ENCODE measurements at places on chromosomes 6 and 20. TPM values are rescaled to one million over a fixed set of nuclear protein-coding genes. Genes with fewer than 3 reads are reported as not detected.

DNA sequence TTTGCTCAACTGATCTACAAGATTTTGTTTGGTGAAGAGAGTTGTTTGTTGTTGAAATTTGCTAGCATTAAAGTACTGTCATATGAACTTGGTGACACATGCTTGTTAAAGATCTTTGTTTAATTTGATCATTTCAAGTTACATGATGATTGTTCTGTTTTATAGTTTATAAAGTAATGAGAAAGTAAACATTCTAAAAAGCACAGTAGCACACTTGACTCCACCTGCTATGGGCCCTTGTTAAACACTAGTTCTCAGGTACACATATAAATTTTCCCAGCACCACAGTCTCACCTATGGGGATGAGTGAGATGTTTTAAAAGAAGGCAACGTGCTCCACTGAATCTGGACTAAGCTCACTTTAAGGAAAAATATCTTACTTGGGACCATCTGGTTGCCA lies 14.1 kb downstream of the MCHR2 start:
- no peak for DNase-seq

- DNase-seq, result no peak
Measured at GRCh38 chr6:37225350-37226169, 32.0 kb upstream of the TBC1D22B start.

DNA sequence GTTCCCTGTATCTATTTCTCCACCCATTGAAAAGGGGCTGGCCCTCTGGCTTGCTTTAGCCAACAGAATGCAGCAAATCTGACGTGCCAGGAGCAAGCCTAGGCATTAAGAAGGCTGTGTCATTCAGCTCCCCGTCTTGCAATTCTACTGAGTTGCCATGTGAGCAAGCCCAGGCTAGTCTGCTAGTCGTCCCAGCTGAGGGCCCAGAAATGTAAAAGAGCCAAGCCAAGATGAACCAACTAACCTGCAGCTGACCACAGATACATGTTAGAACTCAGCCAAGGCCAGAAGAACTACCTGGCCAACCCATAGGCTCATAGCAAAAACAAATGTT lies 30.1 kb downstream of the PREP start:
- DNase-seq, result no peak

DNA sequence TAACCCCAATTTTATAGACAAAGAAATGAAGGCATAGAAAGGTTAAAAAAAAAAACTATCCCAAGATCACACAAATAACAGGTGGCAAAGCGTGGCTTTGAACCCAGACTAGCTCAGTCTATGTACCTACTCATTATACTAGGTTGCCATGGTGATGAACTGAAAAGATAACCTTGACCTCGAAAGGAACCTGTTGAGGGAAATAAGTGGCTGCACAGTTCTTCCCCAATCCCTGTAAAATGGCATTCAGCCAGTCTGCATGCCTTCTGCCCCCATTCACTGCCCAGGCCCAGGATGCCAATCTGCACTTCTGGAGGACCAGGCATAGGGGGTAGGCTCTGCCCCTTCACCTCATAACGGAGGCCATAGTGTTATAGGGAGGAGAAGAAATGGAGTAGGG lies 295.2 kb downstream of the PTPRT start:
- DNase-seq, result no peak

DNA sequence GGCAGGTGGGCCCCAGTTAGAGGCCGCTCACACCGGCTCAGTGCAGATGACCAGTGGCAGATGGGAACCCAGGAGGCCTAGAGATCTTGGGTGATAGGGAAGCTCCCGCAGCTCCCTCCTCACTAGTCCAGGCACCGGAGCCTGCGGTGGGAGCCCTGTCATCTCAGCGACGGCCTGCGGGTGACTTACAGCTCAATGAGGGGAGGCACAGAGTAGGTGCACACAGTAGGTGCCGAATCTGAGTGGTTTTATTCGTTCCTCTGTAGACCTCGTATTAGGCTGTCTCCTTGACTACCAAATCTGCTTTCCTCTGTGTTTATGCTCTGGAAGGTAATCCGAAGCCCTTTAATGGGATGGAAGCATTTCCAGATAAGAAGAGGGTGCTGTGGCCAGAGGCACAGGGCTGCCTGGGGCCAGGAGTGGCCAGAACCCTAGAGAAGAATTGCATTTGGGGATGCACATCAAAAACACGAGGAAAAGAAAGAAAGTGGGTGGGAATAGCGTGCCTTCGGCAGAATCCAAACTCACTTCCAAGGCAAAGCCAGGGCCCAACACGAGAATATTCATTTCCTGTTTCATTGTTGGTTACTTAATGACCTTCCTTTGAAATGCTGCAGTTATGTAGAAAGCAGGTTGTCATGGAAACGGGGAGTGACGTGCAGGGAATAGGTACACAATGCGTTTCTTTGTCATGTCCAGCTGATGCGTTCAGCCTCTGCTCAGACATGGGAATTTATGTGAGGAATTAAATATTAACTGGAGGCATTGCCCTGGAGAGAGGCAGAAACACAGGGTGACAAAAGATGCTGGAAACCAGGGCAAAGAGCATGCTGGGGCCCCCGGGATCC lies 24.7 kb downstream of the MYT1 start:
- no peak for DNase-seq

GRCh38 chr6:158754738-158755137 lies 64.4 kb downstream of the EZR start:
- no peak for DNase-seq

GRCh38 chr6:126167726-126168125 lies 172.2 kb upstream of the CENPW start:
- no peak for DNase-seq

GRCh38 chr20:24632581-24632980 lies 163.2 kb downstream of the SYNDIG1 start:
- no peak for DNase-seq

DNA sequence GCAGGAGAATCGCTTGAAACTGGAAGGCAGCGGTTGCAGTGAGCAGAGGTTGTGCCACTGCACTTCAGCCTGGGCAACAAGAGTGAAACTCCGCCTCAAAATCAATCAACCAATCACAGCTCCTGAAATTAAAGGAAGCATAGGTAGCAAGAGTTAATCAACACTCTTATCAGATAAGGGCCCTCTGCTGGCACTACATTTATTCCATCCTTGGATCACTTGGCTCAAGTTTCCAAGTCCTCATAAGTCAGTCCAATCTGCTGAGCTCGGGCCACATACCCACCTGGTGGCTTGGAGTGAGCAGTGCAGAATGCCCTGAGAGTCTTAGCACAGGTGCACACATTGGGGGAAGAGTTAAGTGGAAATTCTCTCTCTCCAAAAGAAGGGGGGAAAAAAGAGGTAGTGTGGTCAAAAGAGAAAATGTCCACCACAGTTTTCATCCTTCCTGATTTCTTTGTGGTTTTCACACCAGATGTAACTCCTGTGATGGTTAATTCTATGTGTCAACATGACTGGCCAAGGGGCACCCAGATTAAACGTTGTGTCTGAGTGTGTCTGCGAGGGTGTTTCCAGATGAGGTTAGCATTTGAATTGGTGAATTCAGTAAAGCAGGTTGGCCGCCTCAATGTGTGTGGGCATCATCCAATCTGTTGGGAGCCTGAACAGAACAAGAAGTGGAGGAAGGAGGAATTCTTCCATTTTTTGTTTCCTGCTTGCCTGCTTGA lies 14.2 kb upstream of the FAM8A1 start:
- DNase-seq, result no peak

GRCh38 chr20:17571153-17571527 lies 1.3 kb downstream of the DSTN start:
- DNase-seq, result no peak

DNA sequence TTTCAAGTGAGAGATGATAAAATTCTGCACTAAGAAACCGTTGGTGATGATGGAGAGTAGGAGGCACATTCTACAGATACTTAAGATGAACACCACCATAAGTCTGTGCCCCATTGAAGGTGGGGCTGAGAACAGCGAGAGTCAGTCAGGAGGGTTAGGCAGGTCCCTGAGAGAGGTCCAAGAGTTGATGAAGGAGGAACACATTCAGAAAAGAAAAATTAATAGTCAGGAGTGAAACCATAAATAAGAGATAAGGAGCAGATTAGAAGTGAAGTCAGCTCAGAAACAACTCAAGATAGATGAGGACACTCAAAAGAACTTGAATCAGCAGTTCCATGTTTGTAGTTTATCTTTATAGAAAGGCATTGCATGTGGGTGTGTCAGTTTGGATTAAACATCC lies 727.2 kb upstream of the MARCKS start:
- DNase-seq, result no peak

GRCh38 chr6:66687611-66688140 lies 980.6 kb upstream of the EYS start:
- no peak for DNase-seq

DNA sequence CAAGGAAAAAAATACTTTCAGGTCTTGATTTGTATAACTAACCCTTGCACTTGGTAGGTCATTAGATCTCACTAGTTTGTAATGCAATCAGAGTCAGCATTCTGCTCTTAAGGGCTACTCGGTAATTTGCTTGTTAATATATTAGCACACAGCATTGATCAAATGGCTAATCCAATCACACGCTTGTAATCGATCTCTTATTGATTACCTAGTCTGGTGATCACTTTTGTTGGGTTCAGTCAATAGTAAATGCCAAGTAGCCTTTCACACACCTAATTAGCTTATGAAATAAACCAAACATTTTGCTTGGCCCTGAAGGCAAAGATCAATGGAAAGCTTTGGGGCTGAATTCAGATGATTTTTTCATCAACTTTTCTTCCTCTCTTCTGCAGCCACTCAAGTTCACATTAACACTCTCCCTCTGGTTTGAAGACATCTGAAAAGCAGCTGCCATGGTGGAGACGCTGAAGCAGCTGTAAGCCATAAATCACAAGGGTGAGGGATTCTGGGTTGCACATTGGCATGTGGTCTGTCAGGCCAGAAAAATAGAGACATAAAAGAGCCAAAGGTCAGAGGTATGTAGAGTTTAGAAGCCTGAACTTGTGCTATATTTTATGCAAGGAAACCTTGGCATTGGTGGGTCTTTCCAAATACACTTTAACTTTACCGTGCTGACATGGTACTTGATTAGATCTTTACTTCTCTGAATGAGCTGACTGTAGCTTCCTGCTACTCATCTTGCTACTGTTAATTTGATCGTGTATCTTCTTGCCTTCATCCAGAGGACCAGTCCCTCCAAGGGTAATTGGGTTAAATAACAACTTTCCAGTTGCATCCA lies 234.4 kb downstream of the SIM1 start:
- DNase-seq, result no peak

GRCh38 chr6:90197854-90198496 lies 98.7 kb downstream of the BACH2 start:
- DNase-seq, result no peak

GRCh38 chr6:122129313-122130025 lies 270.0 kb upstream of the HSF2 start:
- no peak for DNase-seq

DNA sequence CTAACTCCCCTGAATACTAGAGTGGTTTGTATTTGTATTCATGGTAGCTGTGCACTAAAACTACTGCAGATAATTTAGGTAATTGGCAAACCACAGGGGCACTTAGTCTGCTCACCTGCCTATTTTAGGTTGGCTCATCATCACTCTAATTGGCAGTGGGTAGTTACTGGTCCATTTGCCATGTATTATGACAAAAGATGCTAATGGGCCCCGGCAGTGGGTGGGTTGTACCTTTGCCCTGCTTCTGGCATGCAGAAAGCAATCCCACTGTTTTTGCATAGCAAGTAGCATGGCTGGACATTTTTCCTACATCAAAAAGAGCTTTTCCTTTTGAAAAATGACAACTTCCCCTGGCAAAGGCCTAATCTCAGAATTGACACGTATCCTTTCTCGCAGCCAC lies 741.4 kb upstream of the MAP3K7 start:
- DNase-seq, result no peak

- peak; percentile 57 for DNase-seq
Measured at GRCh38 chr20:52972190-52972937, at the start of gene TSHZ2. TSHZ2 (plus strand) TSS chr20:52972358; CDS start chr20:52973294, 936 bp downstream.

- no peak for DNase-seq
Measured at GRCh38 chr6:11618533-11618932, 81.0 kb downstream of the TMEM170B start.

- no peak for DNase-seq
Measured at GRCh38 chr20:19338960-19339359, 126.5 kb downstream of the SLC24A3 start.

- no peak for DNase-seq
Measured at GRCh38 chr6:134809130-134809529, 140.8 kb downstream of the ALDH8A1 start.

DNA sequence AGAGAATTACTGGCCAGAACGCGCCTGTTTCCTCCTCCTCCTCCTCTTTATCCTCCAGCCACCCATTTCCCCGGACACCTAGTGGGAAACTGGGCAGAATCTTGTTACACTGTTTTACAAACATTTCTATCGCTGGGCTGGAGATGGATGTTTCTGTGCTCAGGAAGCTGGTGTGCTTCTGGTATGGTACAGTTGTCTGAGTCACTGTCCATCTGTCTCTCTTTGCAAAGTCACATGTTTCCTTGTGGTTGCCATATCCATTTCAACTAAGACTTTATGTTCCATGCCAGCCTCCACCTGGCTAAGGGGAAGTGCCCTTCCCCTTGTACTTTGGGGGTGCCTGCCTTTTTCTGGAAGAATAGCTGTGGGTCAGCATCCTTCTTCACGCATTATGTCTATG lies 52.9 kb upstream of the SLC22A16 start:
- DNase-seq, result no peak

DNA sequence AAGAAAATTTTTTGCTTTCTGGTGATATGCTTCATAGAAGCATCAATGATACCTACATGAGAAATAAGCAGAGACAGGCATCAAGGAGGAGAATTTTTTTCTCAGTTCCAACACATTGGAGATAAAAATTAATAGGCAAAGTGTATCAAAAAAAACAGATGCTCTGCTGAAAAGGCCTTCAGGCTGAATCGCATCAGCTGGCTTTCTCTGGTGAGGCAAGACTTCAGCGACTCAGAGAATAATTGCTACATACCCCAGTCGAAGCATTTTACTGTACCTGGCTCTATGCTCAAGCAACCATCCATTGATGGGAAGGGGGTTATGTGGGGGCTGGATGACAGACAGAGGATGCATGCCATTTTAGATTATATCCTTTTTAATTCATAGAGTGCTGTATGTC lies 415.1 kb downstream of the TFAP2A start:
- DNase-seq, result no peak

- no peak for DNase-seq
Measured at GRCh38 chr20:9121211-9121610, 52.3 kb downstream of the PLCB4 start.

DNA sequence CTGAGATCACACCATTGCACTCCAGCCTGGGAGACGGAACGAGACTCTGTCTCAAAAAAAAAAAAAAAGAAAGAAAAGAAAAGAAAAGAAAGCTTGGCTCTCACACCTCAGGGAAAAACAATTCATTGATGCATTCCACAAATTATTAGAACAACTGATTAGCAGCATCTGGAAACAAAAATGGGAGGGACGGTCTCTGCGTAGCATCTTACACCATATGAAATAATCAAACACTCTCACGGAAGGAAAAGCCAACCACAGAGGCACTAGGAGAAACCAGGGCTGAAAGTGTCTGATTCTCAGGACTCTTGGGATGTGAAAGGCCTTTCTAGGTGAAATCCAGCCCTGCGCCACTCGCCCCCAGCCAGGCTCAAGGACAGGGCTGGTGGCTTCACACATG lies 2.3 kb upstream of the HELZ2 start:
- DNase-seq, result no peak

The ADGRB3 gene
- polyA plus RNA-seq, result not detected

The DEFB112 gene
- polyA plus RNA-seq, result not detected

The NKAPL gene
- polyA plus RNA-seq, result 4.3 TPM

The PKIB gene
- 1.4 TPM for polyA plus RNA-seq

The PNLDC1 gene
- polyA plus RNA-seq, result 0.38 TPM

The SLC52A3 gene
- polyA plus RNA-seq, result 0.25 TPM

The NRSN2 gene
- polyA plus RNA-seq, result 12.0 TPM

The TBPL1 gene
- 20.1 TPM for polyA plus RNA-seq

The SLC22A23 gene
- polyA plus RNA-seq, result 1.5 TPM

The MOG gene
- not detected for polyA plus RNA-seq

The BPIFB1 gene
- 0.05 TPM for polyA plus RNA-seq

The GLP1R gene
- polyA plus RNA-seq, result not detected

The VARS2 gene
- 65.7 TPM for polyA plus RNA-seq

All from aorta (tissue), 5 donors.